HFF-Myc (cell line): ENCODE measurements at places on chromosomes 5 and 9.
A peak's percentile ranks its signal among the peaks of the same experiment; 100 is the strongest.

DNA sequence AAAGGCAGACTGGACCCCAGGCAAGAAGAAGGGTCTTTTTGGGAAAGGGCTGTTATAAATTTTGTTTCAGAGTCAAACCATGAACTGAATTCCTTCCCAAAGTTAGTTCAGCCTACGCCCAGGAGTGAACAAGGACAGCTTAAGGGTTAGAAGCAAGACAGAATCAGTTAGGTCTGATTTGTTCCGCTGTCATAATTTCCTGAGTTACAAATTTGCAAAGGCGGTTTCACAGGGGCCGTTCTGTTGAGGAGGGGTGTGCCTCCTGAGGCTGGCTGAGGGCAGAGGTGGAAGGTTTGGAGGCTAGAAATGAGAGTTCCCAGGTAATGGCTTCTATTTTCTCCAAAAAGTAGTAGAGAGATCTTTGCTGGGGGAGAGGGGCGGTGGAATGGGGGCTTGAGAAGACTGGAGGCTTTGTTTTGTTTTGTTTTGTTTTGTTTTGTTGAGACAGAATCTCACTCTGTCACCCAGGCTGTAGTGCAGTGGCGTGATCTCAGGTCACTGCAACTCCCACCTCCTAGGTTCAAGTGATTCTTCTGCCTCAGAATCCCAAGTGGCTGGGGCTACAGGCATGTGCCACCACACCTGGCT lies 4.1 kb upstream of the CERCAM start:
- DNase-seq = no peak

GRCh38 chr5:45648744-45649143 lies 47.4 kb downstream of the HCN1 start:
- DNase-seq = no peak

GRCh38 chr5:112024769-112025168 lies 267.8 kb upstream of the NREP start:
- DNase-seq = no peak

DNA sequence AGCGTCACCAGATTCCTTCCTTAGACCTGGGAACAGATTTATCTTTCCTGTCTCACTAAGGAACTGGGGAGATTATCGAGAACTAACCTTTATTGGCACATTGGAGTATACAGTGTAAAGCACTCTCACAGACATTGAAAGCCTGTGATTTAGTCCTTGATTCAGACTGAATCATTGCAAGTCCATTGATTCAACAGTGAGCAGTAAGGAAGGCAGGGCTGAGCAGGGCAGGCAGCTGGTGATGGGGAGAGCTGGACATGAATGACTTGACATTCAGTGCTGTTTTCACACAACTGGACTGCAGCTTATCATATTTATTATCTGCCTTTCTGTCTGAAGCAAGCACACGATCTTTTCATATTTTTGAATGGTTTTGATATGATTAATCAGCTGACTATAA lies 16.2 kb downstream of the ISOC1 start:
- no peak for DNase-seq

GRCh38 chr5:89816038-89816437 lies 593.5 kb downstream of the CETN3 start:
- peak; percentile 15 for DNase-seq

GRCh38 chr9:114494776-114495569 lies 10.3 kb downstream of the WHRN start:
- no peak for DNase-seq

DNA sequence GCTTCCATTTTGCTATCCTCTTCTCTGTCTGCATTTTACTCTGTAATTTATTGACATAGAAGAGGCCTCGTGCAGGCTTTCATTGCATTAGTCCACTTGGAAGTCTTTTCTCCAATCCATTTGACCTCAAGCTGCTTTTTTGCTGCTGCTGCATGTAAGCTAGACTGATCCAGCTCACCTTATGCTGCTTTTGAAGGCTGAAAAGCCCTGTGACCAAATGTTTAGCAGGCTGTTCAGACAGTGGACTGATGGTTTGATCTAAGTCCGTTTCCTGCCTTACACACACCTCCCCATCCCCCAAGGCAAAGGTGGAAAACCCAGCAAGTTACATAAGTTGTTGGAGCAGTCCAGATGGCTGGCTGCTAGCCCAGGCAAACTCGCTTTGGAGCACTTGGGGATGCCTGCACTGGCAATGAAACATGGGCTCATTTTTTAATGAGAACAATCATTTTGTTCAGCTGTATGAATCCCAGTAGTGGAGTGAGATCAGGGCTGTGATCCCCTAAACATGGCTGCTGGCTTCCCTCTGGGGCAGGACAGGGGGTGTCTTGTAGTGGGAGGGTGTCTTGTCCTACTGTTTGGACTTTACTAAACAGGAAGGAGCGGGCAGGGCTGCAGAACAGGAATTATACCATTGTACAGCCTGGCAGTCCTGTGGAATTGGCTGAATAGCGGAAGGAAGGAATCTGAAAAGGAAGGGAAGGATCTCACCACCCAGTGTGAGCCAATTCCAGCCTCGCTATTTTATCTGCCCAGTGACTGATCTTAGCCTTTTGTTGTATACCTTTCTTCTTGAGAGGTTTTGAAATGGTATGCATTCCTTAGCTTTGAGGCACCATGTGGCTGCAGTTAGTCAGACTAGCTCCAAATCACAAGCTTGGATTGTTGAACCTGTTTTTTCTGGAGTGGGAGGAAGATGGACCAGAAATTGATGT lies 212.0 kb downstream of the ARHGAP26 start:
- DNase-seq = peak; percentile 87

DNA sequence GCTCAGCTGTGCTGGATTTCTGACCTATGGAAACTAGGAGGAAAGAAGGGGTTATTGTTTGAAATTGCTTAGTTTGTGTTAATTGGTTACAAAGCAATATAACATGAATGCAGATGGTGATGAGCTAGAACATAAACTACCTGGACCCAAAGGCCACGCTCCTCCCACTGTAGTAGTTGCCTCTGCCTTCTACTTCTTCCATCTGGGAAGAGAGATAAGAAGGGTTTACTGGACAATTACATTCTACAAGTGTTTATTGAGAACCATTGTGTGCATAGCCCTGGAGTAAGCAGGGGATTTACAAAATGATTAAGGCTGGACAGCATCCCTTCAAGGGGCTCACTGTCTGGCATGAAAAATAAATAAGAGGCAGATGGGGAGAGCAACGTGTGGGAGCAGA lies 355.3 kb upstream of the TRPC7 start:
- no peak for DNase-seq
